ENCODE measurements at places on chromosomes 6 and 20. TPM values are rescaled to one million over a fixed set of nuclear protein-coding genes. Genes with fewer than 3 reads are reported as not detected.

The CGA gene
- total RNA-seq: not detected

The PKIB gene
- total RNA-seq: not detected

The GUCA1A gene
- not detected for total RNA-seq

The RNF182 gene
- total RNA-seq: not detected

The GNAS-AS1 gene
- 1.5 TPM for total RNA-seq

The LTA gene
- total RNA-seq: 8.8 TPM

The BPI gene
- total RNA-seq: not detected

The VEGFA gene
- total RNA-seq: 4.9 TPM

The ZBTB12 gene
- total RNA-seq: 8.9 TPM

The COL20A1 gene
- total RNA-seq: not detected

The PDE7B gene
- total RNA-seq: 9.2 TPM

Measured in B cell (primary cell).